ENCODE measurements at places on chromosomes 5 and 9.

GRCh38 chr9:91775011-91775707 lies 174.9 kb downstream of the ROR2 start:
- peak; percentile 73 for DNase-seq

GRCh38 chr9:135490980-135491464 lies 9.5 kb upstream of the MRPS2 start:
- DNase-seq: no peak

GRCh38 chr9:35844628-35845270 lies 15.7 kb downstream of the TMEM8B start:
- DNase-seq: no peak

DNA sequence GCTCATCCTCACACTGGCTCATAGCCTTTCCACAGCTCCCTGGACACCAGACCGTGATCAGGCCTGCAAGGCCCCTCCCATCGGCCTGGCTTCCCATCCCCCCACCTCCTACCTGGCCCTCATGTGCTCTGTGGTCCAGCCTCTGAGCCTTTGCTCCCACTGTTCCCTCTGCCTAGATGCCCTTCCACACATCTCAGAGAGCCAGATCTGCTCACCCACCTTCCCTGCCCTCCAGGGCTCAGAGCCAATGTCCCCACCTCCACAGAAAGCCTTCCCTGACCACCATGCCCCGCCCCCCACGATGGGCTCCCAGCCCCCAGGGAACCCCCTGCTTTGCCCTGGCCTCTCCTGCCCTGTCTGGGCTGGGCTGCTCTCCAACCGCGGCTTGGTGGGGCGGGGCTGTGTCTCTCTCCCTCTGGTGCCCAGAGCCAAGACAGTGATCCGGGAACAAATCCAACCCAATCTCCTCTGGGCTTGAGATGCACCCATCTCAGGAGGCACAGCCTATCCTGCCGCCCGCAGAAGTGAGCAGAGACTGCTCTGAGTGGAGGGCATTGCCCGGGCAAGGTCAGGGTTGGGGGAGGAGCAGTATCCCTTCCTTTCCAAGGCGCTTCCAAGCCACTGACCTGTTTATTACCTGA lies 1.6 kb downstream of the NINJ1 start:
- DNase-seq: no peak

DNA sequence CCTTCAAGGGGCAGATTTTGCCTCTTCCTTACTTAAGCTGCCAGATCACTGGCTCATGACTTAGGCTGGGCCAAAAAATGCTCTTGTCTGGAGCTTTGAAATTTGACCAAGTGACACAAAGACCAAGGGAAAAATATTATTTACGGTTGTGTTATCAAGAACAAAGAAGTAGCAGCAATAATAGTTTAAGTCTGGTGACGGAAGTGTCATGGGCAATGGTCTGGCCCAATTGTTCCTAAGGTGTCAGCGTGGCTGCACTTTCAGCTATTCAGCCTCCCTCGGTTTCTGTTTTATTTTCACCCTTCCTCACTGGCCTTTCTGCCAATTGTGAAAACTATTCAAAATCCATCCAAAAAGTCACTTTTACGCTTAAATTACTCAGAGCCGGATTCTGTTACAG lies 185.3 kb downstream of the CDH18 start:
- DNase-seq: no peak

DNA sequence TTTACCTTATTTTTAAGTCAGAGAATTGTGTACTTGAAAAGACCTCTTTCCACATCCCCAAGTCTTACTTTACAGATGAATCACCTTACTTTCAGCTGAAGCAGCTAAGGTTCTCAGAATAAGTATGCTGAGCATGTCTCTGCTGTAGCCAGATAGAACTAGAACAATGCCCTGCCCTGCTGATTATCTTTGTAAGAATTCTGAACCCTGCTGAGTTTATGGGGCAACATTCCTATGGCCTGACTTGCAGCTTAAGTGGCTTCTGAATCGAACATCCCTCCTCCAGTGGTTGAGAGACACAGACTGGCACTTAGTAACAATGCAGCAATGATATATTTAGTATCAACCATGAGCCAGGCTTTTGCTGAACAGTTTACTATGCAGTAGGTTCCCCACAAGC lies 592.0 kb upstream of the WWC1 start:
- DNase-seq: no peak

DNA sequence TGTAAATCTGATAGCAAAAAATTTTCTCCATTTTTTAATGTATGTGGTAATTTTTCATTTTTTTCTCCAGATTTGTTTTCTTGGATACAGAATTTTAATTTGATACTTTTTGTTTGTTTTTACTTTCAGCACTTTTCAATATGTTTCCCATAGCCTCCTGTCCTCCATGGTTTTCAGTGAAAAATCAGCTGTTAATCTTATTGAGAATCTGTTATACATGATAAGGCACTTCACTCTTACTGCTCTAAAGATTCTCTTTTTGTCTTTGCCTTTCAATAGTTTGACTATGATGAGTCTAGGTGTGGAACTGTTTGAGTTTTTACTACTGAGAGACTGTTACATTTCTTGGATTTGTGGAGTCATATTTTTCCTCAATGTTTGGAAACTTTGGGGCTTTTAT lies 455.7 kb upstream of the NUDT12 start:
- DNase-seq: no peak

GRCh38 chr9:19807182-19807892 lies 18.5 kb upstream of the SLC24A2 start:
- DNase-seq: no peak

Measured in stimulated activated naive CD8-positive, alpha-beta T cell treated with anti-CD3 and anti-CD28 coated beads, Interleukin-15, Interleukin-2, amounts not matched to agents 100 U/mL and 50 U/mL, for 24 hours (primary cell).